ENCODE measurements at places on chromosomes 7 and 10.

GRCh38 chr10:112343056-112343806, 30.7 kb upstream of the ACSL5 start:
- no peak for DNase-seq

GRCh38 chr10:43219848-43220247, 47.0 kb downstream of the RASGEF1A start:
- DNase-seq: no peak

GRCh38 chr10:9243941-9244411, 1189.5 kb downstream of the GATA3 start:
- DNase-seq: peak; percentile 30

GRCh38 chr10:110372656-110373055, 67.9 kb upstream of the SMNDC1 start:
- no peak for DNase-seq

- no peak for DNase-seq
Observed at GRCh38 chr10:30038781-30039536, 20.4 kb downstream of the JCAD start.

- no peak for DNase-seq
Observed at GRCh38 chr7:55360486-55360885, 4.7 kb upstream of the LANCL2 start.

DNA sequence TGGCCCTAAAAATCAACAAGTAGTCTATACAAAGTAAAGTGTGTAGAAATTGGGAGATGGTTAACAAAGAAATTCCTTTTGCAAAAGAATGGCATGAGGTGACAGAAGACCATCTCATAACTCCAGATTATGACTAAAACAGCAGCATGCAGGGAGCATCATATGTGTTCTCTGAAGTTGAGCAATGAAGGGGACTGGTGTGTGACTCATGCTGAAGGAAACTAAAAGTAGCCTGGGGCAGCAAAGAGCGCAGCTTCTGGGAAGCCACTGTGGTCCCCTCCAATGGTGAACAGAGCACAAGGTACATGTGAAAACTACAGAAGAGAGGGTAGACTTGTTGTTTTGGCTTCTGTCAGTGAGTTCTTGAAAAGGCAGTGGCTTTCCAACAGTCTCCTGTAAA, 133.4 kb downstream of the MACC1 start:
- DNase-seq: no peak

DNA sequence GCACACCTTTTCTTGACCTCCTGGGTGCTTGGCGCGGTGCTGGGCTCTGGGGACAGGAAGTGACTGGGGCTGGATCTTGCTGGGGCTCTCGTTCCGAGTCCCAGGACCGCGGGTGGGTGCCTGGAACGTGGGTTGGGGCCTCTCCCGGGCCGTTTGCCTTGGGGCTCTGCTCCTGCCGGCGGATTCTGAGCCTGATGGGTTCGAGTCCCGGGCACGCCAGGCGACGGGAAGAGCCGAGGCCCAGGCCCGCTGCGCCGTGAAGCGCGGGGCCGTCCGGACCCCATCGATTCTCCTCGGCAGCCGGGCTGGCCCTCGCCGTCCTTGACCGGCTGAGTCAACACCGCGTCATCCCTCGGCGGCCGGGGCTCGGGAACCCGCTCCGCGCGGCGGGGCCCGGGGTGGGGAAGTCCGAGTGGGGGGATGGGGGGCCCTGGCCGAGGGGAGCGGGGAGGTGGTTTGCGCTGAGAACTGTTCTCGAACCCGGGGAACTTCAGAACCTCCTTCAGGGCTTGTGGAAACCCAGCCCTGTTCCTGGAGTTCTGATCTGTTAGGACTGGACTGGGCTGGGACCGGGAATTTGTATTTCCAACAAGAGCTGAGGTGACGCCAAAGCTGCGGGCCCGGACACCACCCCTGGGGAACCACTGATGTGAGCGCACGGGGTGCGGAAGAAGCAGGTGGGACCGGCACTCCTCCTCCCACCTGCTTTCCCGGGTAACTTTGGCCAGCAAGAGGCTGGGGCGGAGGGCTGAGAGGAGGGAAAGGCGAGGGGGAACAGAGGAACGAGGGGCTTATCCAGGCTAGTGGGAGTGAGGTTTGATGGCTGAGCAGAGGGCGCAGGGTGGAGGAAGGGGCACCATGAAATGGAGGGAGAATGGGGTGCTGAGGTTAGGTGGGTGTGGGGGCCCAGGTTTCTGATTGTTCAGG, 6.2 kb downstream of the HHEX start:
- no peak for DNase-seq

DNA sequence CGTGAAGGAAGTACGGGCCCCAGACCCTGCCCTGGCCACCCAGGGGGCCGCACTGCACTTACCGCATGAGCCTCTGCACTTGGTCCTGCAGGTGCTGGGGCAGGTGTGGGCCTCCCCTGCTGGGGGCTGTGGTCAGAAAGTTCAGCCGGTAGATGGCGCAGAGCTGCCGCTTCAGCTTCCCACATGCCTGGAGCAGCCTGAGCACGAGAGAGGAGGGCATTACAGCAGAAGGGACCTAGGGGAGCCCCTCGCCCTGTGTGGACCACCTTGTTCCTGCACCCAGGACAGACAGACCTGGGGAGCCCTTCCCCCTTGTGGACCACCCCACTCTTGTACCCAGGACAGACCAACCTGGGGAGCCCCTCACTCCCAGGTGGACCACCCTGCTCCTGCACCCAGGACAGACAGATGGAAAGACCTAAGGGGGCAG, 8.7 kb upstream of the PYROXD2 start:
- DNase-seq: no peak

- no peak for DNase-seq
Observed at GRCh38 chr7:42233695-42234331, 3.2 kb downstream of the GLI3 start.

GRCh38 chr10:107806026-107806425, 641.5 kb upstream of the SORCS1 start:
- no peak for DNase-seq
